NCI-H1105 treated with DMSO at 0.1 percent for 48 hours (cell line): ENCODE measurements at places on chromosomes 4 and X.
A peak's percentile ranks its signal among the peaks of the same experiment; 100 is the strongest.

DNA sequence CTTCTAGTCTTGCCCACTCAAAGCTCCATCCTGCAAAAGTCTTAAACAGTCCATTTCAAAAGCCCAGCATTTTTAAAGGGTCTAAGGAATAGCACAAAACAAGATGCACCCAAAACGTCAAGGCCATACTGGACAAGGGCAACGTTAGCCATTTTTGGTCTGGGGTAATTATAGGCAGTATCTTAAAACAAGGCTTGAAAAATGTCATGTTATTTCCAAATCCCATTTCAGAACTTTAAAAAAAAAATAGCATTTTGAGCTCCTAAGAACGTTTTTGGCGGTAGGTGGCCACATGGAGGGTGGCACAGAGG, 584 bp upstream of the TMEM165 start:
- DNase-seq = no peak

DNA sequence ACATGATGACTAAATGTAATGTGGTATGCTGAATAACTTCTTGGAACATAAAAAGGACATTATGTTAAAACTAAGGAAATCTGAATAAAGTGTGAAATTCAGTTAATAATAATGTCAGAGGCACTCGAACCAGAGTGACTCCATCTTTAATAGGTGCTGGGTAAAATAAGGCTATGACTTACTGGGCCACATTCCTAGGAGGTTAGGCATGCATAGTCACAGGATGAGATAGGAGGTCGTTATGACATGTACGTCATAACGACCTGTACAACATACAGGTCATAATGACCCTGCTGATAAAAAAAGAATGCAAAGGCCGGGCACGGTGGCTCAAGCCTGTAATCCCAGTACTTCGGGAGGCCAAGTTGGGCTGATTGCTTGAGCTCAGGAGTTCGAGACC, 28.9 kb upstream of the OPHN1 start:
- no peak for DNase-seq

DNA sequence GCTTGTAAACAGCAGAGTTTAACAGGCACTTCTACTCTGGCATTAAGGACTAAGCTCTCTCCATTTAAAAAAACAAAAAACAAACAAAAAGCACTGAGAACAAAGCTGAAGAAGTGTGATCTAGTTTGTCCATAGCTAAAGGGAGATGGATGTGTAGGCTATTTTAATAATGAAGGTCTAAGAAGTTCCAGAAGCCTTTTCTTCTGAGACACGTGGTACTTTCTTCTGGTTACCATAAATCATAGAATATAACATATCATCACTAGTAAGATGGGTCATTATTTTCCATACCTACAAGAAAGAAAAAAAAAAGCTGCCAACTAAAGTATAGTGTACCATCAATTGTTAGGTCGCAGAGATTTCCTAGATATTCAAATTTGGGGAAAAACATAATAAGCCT, 722 bp upstream of the NBDY start:
- peak; percentile 29 for DNase-seq

GRCh38 chr4:72076562-72076961, 44.8 kb downstream of the NPFFR2 start:
- no peak for DNase-seq

DNA sequence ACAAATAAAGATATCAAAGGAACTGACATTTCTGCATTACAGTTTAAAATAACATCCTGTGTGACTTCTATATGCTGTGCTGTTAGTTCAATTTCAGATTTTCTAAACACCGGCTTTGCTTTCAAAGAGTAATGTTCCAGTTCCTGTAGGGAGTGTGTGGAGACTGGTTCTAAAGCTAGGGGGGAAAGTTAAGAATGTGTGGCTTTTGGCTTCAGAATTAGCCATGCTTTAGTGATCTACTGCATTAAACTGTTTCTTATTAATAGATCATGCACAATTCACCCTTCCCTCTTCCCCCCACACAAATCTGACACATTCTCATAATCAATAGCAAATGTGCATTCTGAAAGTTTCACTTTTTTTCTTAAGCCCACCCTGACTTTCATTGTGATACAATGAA, 32.0 kb upstream of the DKK2 start:
- no peak for DNase-seq

DNA sequence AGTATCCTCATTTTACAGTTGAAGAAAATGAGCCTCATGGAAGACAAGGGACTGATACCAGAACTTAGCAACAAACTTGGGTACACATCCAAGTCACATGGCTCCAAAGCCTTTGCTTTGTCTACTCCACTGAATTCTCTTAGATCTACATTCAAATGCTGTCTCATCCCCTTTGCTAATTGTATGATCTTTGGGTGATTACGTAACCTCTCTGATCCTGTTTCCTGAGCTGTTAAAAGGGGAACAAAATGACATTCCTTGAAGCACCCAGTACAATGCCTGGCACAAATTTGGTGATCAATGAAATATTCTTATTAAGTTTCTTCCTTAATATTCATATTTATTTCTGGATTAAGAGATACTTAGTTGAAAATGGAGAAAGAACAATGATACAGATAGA, 5.9 kb upstream of the HPGD start:
- DNase-seq = no peak

- DNase-seq = no peak
Observed at GRCh38 chr4:58456727-58457384, 1346.7 kb upstream of the IGFBP7 start.

DNA sequence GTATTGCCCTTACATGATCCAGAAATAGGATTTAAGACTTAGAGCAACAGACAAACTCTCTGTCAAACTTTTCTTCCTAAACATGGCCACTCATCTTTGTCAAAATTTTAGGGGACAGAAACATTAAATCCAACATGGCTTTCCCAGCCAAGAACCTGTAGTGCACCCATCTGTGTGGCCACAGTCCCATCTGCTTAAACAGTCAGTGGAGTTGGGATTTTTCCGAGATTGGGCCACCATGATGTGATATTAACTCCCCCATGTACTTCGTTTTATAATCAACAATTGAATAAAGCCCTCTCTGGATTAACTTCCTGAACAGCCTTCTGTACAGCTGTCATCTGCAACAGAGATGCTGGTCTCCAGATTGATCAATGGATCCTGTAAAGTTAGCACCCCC, 28.9 kb downstream of the TMEM144 start:
- DNase-seq = no peak

DNA sequence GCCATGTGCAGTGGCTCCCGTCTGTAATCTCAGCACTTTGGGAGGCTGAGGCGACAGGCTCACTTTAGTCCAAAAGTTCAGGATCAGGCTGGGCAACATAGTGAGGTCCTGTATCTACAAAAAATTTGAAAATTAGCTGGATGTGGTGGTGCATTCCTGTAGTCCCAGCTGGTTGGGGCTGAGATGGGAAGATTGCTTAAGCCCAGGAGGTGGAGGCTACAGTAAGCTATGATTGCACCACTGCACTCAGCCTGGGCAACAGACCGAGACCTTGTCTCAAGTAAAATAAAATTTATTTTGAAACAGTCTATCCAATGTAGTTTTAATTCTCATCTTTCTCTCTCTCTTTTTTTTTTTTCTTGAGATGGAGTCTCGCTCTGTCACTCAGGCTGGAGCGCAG, 21.1 kb downstream of the RBM10 start:
- DNase-seq = no peak

DNA sequence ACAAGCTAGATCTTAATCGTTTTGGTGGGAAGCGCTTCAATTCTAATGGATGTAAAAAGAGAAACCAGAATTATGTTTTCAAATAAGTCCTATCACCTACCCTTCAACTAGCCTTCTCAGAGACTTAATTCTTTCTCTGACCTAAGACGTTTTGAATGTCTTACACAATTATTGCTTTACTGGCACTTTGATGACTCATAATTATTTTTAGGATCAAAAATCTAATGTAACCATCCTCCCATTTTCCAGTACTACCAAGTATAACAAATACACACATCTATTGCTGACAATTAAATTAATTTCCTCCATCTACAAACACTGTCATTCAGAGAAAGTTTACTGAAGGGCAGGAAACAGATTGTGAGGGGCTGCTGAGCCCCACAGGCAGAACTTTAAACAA, 108.6 kb downstream of the PPP3CA start:
- no peak for DNase-seq
